ENCODE measurements at places on chromosomes 12 and 14. TPM values are rescaled to one million over a fixed set of nuclear protein-coding genes. Genes with fewer than 3 reads are reported as not detected.

POTEG gene
- total RNA-seq, result not detected

SLC25A21 gene
- total RNA-seq, result 1.0 TPM

FNTB gene
- 16.6 TPM for total RNA-seq

BCL11B gene
- total RNA-seq, result 2.4 TPM

GRCh38 chr12:49821373-49822287 lies 6.6 kb downstream of the NCKAP5L start:
- peak overlapping the region; percentile 9 for H3K27ac ChIP-seq
- no peaks in the 10 kb centered on the region for H3K36me3 ChIP-seq
- H3K27me3 ChIP-seq, result no peaks in the 10 kb centered on the region
- H3K4me1 ChIP-seq, result peaks cover 74% of the 10 kb centered on the region
- no peak for DNase-seq

GRCh38 chr14:98375566-98375965 lies 896.4 kb downstream of the BCL11B start:
- H3K4me1 ChIP-seq, result no peaks in the 10 kb centered on the region
- H3K27ac ChIP-seq, result no peak overlapping the region
- H3K36me3 ChIP-seq, result no peaks in the 10 kb centered on the region
- no peaks in the 10 kb centered on the region for H3K27me3 ChIP-seq
- no peak overlapping the region for H3K4me3 ChIP-seq
- DNase-seq, result no peak

DNA sequence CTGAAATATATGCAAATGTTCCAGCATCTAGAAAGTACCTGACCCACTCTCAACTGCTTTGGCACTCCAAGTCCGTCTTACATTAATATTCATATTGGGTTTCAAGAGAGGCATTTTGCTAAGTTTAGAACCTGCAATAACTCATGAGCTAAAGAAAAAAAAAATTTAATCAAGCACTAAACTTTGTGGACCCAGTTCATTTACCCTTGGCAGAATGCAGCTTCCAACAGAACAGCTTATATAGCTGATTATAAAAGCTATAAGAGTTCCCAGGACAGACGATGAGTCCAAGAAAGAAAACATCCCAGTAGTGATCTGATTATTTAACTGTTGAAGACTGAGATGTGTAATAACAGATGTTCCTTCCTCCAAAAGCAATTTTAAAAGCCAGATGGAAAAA lies 592.0 kb downstream of the KCNH5 start:
- no peak overlapping the region for H3K27ac ChIP-seq
- no peaks in the 10 kb centered on the region for H3K36me3 ChIP-seq

DNA sequence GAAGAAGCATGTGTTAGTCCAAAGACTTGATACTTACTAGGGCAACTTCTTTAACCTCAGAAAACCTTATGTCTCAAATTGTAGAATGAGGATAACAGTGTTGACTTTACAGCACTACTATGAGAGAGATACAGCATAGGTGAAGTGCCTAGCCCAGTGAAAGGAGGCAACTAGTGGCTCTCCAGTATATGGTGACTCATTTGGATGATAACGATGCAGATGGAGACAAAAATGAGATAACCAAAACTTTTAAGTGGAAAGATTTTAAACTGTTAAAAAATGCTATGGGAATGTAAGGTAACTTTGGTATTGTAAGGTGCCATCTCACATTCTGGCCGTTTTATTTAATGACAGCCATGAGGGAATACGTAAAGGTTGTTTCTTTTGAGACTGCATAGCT lies 2.7 kb downstream of the PHC1 start:
- DNase-seq, result no peak
- H3K4me3 ChIP-seq, result no peak overlapping the region
- no peak overlapping the region for H3K27ac ChIP-seq
- H3K4me1 ChIP-seq, result peaks cover 24% of the 10 kb centered on the region

- no peak overlapping the region for H3K4me3 ChIP-seq
- H3K27me3 ChIP-seq, result no peaks in the 10 kb centered on the region
- no peaks in the 10 kb centered on the region for H3K36me3 ChIP-seq
- H3K4me1 ChIP-seq, result peaks cover 12% of the 10 kb centered on the region
- H3K27ac ChIP-seq, result no peak overlapping the region
Measured at GRCh38 chr14:55341781-55342180, 69.8 kb downstream of the ATG14 start.

- no peaks in the 10 kb centered on the region for H3K36me3 ChIP-seq
- no peak overlapping the region for H3K27ac ChIP-seq
- H3K4me3 ChIP-seq, result no peak overlapping the region
- H3K27me3 ChIP-seq, result no peaks in the 10 kb centered on the region
- no peaks in the 10 kb centered on the region for H3K4me1 ChIP-seq
- DNase-seq, result no peak
Measured at GRCh38 chr12:69130064-69130463, 109.3 kb upstream of the CPSF6 start.

- peak; percentile 34 for DNase-seq
- peak overlapping the region; percentile 81 for H3K4me3 ChIP-seq
- H3K27ac ChIP-seq, result no peak overlapping the region
- H3K36me3 ChIP-seq, result no peaks in the 10 kb centered on the region
- H3K4me1 ChIP-seq, result peaks cover 10% of the 10 kb centered on the region
Measured at GRCh38 chr14:105492031-105492970, 1.3 kb downstream of the TEDC1 start.

DNA sequence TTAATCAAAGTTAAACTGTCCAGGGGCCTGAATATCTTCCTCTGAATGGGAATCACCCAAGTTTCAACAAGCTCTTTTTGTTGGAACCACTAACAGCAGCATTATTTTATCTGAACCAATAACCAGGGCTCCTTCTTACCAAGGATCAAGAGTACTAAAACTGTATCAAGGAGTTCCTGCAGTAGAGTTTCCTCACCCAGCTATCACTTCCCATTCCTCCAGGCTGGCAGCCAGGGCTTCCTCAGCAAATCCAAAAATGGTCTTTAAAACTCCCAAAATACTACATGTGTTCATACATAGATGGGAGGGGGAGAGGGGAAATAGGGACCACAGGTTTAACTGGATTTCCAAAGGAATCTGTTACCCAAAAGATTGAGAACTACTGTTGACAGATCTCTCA lies 10.5 kb downstream of the FMNL3 start:
- no peak overlapping the region for H3K27ac ChIP-seq
- DNase-seq, result no peak
- H3K36me3 ChIP-seq, result no peaks in the 10 kb centered on the region
- H3K4me3 ChIP-seq, result no peak overlapping the region

DNA sequence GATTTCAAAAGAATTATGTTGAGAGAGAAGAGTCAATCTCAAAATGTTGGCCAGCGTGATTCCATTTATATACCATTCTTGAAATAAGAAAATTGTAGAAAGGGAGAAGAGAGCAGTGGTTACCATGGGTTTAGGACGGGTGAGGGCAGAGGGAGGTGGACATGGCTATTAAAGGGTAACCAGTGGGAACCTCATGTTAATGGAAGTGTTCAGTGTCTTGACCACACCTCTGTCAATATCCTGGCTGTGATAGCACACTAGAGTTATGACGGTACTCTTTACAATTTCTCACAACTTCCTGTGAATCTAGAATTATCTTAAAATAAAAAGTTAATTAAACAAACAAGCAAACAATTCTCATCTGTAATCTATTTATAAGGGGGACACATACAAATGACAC lies 821.2 kb downstream of the VRK1 start:
- H3K36me3 ChIP-seq, result no peaks in the 10 kb centered on the region
- no peak overlapping the region for H3K27ac ChIP-seq
- H3K4me1 ChIP-seq, result no peaks in the 10 kb centered on the region
- H3K27me3 ChIP-seq, result no peaks in the 10 kb centered on the region
- H3K4me3 ChIP-seq, result no peak overlapping the region

- DNase-seq, result no peak
- no peaks in the 10 kb centered on the region for H3K27me3 ChIP-seq
- no peak overlapping the region for H3K27ac ChIP-seq
- peaks cover 5% of the 10 kb centered on the region for H3K4me1 ChIP-seq
- H3K4me3 ChIP-seq, result no peak overlapping the region
Measured at GRCh38 chr12:120132054-120132836, 15.7 kb upstream of the RAB35 start.

- H3K4me3 ChIP-seq, result no peak overlapping the region
- DNase-seq, result no peak
- H3K4me1 ChIP-seq, result no peaks in the 10 kb centered on the region
- H3K27ac ChIP-seq, result no peak overlapping the region
- H3K36me3 ChIP-seq, result no peaks in the 10 kb centered on the region
- no peaks in the 10 kb centered on the region for H3K27me3 ChIP-seq
Measured at GRCh38 chr12:2390133-2390532, 337.3 kb downstream of the CACNA1C start.

DNA sequence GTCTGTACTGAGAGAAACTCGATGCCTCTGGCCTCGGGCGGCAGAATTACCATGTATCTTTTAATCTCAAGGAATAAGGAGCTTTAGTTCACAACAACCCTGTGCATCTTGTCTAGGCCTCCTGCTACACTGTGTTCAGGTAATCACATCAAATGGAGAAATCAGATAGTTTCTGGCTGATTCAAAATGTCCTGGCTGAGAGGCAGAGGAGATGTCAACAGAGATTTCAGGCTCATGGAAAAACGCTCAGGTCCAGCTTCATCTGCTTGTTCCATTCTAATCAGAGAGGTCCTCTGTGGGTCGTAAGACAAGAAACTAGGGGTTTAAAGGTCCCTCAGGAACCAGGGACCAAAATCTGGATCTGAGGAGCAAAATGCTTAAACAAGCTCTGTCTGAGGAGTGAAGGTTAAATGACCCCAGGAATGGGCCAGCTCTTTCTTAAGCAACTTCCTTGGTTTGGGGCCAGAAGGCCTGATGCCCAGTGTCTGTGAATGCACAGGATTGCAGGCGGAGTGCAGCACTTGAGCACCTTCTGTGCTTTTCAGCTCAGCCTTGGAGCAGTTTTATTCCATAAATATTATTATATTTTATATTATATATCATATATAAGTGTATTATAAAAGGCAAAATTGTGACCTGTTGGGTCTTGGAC lies 170.2 kb upstream of the PRICKLE1 start:
- H3K36me3 ChIP-seq, result no peaks in the 10 kb centered on the region
- H3K4me1 ChIP-seq, result no peaks in the 10 kb centered on the region
- H3K4me3 ChIP-seq, result no peak overlapping the region

GRCh38 chr12:62379026-62379722 lies 87.5 kb upstream of the MON2 start:
- no peak overlapping the region for H3K27ac ChIP-seq
- H3K36me3 ChIP-seq, result no peaks in the 10 kb centered on the region
- H3K27me3 ChIP-seq, result no peaks in the 10 kb centered on the region
- peak; percentile 1 for DNase-seq
- H3K4me1 ChIP-seq, result no peaks in the 10 kb centered on the region

DNA sequence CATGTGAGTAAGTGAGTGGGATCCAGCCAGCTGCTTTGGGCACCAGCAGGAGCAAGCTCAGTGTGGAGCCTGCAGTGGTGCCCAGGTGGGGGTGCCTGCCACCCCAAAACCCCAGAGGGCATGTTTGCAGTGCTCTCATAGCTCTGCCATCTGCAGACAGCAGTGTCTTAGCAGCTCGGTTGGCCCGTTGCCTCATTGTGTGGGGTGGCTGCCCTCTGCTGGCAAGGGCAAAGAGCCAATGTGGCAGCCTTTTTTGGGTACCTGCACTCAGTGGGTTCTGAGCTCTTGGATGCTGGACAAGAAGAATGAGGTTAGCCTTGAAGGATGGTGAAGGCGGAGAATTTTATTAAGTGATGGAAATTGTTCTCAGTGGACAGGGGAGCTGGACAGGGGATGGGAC lies 52.3 kb downstream of the NEUROD4 start:
- DNase-seq, result peak; percentile 19
- no peaks in the 10 kb centered on the region for H3K4me1 ChIP-seq
- no peak overlapping the region for H3K27ac ChIP-seq
- H3K27me3 ChIP-seq, result peaks cover 20% of the 10 kb centered on the region

DNA sequence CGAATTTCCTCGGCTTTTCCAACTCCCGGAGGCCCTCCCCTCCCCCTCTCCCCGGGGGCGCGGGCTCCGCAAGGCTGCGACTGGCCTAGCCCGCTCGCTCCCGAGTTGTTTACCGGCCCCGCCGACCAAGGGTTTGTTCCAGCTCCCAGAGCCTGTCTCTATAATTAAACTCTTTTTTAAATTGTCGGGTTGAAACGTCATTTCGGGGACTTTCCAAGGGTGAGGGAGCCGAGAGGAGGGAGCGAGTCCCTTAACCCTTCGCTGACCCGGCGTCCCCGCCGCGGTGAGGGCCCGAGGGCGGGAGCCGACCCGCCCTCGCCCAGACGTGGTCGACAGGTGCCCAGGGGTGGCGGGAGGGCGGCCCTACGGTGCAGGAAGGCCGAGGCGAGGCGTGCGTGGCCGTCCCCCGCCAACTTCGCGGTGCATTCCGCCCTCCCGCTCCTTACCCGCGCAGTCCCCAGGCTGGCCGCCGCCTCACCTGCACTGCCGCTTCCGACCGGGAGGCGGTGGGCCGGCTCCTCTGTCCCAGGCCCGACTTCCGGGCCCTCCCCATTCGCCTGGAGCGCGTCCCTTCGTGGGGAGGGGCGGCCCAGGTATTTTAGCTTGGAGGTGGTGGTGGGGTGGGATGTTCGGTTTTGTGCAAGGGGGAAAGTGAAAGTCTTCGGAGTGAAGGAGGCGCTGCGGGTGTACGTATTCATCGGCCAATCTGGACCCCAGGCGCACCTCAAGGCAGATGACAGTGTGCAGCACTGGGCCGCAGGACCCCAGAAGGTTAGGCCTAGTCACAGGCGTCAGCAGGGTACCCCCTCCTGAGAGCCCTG lies 2.9 kb upstream of the ZFP36L1 start:
- no peaks in the 10 kb centered on the region for H3K27me3 ChIP-seq
- peak overlapping the region; percentile 100 for H3K27ac ChIP-seq
- peaks cover 17% of the 10 kb centered on the region for H3K4me1 ChIP-seq
- DNase-seq, result peak; percentile 82

DNA sequence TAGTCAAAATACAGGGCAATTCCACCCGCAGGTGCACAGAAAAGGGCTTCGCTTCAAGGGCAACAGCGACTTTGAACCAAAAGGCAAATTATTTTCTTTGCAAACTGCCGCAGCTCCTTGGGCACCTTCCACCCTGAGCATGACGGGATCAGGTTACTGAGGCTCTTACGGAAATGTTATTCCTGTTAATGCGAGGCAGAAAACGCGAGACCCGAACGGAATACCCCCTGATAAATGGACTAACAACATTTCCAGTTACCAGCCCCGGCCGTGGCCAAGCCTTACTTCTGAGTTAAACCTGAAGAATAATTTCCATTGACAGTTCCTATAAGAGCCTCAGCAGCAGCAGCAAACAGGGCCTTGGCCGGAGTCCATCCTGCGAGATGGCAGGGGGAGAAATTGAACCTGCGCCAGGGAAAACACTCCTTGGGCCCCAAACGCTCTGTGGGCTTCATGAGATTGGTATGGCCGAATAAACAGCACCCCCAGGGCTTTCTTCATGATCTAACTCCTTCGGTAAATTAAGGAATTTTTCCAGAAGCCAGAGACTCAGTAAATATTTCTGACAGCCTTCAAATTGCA lies 70.0 kb upstream of the DICER1 start:
- DNase-seq, result no peak
- no peak overlapping the region for H3K4me3 ChIP-seq
- H3K27ac ChIP-seq, result no peak overlapping the region
- H3K36me3 ChIP-seq, result no peaks in the 10 kb centered on the region
- no peaks in the 10 kb centered on the region for H3K4me1 ChIP-seq
- H3K27me3 ChIP-seq, result no peaks in the 10 kb centered on the region

Data from left lung (tissue), 14 donors.